ENCODE measurements at places on chromosomes 16 and 17.

DNA sequence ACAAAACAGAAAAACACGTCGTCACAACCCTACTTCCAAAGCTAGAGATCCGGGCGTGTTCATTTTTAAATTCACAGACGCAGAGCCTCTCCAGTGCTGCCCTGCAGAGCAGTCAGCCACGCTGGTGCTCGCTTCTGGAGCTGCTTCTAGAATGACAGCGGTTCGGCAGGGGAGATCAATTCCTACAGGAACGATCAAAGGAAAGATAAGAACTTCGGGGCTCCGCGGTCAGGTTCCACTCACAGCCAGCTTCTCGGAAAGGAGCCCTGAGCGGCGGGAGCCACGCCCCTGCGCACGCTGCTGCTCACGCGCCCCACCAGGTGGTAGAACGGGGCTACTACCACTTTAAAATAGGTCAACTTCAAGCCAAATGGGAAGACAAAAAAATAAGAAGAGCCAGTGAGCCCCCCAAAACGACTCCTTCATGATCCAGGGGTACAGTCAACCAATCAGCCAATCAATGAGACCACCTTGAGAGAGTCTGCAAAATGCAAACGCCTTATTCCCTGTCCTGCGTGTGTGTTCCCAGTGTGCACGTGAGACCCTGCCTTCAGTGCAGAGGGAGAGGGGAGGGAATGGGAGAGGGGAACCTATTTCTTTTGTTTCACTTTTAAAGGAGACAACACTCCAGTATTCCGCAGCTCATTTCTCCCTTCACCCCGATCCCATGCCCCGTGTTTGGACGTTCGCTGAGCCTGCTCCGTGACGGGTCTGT, 209.7 kb downstream of the RBFOX3 start:
- peak; percentile 43 for DNase-seq

DNA sequence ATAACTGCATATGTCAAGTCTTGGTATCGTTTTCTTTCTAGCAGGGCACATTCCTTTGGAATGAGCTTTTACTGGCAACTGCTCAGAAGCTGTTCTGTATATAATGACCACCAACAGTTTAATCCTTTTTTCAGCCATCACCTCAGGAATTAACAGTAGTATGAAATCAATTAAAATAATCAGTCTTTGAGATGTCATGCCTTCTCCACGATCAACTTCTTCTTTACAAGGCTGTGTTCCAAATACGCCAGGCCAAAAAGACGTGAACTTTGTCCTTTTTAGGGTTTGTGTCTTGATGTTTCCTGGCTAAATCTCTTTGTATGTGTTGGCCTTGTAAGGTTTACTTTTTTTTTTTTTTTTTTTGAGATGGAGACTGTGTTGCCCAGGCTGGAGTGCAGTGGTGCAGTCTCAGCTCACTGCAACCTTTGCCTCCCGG, 54.9 kb downstream of the ABCC1 start:
- DNase-seq, result peak; percentile 91

- DNase-seq, result no peak
Observed at GRCh38 chr17:9238340-9239245, 217.3 kb downstream of the NTN1 start.

- DNase-seq, result peak; percentile 91
Observed at GRCh38 chr17:81977211-81977808, at the start of gene ASPSCR1. Gene ASPSCR1 (plus strand): TSS chr17:81977629. CDS start chr17:81977647, 18 bp downstream.

DNA sequence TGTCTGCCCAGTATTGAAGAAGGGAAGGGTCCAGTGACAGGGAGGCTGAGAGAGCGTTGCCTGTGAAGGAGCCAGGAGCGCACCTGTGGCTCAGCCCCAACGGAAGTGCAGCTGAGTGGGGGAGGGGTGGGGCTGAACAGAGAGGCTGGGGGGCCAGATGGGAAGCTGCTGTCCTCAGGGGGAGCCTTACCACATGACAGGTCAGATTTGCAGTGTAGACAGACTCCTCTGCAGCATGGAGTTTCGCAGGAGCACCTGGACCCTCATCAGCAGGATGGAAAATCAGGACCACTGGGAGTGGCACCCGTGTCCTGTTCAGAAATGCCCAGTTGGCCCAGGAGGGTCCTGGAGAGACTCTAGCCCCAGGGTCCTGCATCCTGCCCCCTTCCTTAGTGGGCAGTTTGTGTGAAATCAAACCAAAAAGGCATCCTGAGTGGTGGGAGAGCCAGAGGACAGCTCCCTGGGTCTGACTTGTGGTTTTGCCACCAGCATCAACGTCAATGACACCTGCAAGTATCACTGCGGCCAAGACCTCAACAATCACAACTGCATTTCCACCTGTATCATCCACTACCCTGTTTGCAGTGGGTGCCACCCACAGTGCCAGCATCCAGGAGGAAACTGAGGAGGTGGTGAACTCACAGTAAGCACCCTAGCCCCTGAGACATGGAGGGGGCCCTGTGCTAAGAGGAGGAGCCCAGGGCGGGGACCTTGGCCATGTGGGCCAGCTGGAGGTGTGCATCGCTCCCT, 7.8 kb downstream of the CD300A start:
- no peak for DNase-seq

GRCh38 chr16:82229800-82230619, 60.0 kb upstream of the MPHOSPH6 start:
- DNase-seq, result peak; percentile 77
